Thymus (tissue), 14 donors: ENCODE measurements at places on chromosomes 7 and 10.

DNA sequence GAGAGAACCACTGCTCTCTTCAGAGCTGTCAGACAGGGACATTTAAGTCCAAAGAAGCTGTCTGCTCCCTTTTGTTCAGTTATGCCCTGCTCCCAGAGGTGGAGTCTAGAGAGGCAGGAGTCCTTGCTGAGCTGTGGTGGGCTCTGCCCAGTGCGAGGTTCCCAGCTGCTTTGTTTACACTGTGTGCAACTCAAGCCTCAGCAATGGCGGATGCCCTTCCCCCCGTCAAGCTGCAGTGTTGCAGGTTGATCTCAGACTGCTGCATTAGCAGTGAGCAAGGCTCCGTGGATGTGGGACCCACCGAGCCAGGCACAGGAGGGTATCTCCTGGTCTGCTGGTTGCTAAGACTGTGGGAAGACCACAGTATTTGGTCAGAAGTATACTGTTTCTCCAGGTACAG, 438.9 kb downstream of the ARL4A start:
- DNase-seq = no peak

GRCh38 chr10:34723750-34724149, 91.3 kb downstream of the PARD3 start:
- no peak for DNase-seq

DNA sequence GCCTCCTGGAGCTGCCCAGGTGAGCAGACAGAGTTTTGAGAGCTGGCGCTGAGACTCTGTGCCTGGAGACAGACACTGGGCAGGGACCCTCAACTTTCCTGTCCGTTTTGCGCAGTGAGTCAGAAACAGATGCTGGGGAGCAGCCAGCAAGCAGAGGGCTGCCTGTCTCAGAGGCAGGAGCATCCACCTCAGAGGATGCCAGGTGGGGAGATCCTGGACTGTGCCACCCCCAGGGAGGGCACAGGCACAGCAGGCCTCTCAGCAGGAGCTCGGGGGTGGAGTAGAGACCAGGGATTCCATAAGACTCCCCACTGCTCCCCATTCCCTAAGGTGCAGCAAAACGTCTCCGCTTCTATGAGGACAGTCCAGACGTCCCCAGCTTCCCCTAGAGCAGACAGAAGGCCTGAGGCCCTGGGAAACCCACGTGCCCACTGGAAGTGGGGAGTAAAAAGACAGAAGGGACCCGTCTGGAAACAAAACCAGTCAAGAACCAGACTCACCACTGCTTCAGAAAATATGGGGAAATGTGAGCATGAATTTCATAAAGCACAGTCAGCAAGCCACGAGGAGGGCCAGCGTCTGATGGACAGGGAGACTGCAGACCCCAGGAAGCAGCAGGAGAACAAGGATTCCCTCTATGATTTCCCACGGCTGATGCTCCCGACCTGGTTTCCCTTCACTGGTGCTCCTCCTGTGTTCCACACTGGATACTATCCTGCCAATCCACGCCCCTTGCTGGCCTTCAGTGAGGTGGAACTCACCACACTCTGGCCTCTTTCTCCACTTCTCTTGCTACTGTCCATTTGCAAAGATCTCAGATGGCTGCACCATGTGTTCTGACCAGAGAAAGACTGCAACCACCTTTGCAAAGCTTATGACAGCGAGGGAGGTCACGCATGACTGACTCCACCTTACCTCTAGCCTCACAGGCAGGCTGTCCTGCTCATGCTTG, 151.3 kb upstream of the FAM20C start:
- no peak for DNase-seq

GRCh38 chr7:148809856-148810255, 74.2 kb downstream of the EZH2 start:
- DNase-seq = no peak

DNA sequence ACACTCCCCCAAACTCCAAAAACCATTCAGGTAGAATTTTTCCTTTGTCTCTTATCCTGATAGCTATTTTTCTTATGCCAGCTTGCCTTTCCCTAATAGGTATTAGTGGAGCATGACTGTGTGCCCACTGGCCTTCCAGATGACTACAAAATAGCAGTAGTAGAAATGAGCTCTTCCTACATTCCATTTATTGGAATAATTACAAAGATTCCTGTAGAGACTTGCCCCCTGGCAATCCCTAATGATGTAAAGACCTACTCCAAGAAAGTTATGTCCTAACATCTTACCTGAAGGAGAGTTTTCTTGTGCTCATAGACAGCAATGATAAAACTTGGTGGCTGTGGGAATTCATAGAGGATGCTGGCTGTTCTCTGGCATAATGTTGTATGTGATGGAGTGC, 501.8 kb downstream of the GATA3 start:
- no peak for DNase-seq

DNA sequence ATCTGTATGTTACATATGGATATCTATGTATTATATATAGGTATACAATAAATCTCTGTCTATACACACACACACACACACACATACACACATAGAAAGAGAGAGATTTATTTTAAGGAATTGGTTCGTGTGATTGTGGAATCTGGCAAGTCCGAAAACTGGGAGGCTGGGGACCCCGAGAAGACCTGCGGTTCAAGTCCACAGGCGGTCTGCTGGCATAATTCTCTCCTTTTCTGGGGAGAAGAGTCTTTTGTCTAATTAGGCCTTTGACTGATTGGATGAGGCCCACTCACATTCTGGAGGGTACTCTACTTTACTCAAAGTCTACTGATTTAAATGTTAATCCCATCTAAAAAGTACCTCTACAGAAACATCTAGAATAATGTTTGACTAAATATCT, 65.1 kb downstream of the PAPSS2 start:
- no peak for DNase-seq
